ENCODE measurements at places on chromosomes 12 and 14.

- DNase-seq, result no peak
Observed at GRCh38 chr14:32010604-32011125, 66.4 kb upstream of the ARHGAP5 start.

GRCh38 chr14:47526591-47527244 lies 148.7 kb downstream of the MDGA2 start:
- no peak for DNase-seq

- DNase-seq, result peak; percentile 92
Observed at GRCh38 chr14:104826189-104826860, 25.4 kb downstream of the ZBTB42 start.

DNA sequence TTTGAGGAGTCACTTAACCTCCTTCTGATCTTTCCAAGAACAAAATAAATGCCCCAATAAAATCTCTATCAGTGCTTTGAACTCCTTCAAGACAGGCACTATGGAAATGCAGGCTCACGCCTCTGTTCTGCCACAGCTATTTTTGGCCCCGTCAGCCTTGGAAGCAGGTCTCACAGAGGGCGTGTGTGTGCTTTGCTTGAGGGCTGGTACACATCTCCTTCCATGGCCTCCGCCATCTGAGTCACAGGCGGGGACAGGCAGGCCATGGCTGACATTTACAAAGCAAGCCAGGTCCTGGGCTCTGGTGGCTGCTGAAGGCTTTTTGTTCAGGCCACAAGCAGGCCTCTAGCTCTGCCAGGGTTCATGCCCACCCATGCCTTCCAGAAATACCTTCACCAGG lies 16.0 kb downstream of the PRIMA1 start:
- no peak for DNase-seq

DNA sequence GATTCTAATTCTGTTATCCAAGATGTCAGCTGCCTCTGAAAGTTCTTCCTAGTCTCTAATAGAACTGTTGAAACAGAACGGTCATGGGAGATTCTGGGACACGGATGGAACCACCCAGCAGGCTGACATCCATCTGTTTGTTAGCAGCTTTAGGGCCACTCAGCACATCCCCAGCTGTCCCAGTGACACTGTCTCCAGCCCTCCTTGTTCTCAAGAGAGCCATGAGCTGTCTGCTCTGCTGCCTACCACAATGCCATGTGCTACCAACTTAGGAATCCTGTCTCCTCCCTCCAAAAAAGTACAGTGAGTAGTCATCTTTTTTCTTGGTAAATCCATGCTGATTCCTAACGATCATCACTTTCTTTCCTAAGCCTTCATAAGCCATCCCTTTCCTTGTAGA lies 130.5 kb downstream of the ZFP36L1 start:
- no peak for DNase-seq

DNA sequence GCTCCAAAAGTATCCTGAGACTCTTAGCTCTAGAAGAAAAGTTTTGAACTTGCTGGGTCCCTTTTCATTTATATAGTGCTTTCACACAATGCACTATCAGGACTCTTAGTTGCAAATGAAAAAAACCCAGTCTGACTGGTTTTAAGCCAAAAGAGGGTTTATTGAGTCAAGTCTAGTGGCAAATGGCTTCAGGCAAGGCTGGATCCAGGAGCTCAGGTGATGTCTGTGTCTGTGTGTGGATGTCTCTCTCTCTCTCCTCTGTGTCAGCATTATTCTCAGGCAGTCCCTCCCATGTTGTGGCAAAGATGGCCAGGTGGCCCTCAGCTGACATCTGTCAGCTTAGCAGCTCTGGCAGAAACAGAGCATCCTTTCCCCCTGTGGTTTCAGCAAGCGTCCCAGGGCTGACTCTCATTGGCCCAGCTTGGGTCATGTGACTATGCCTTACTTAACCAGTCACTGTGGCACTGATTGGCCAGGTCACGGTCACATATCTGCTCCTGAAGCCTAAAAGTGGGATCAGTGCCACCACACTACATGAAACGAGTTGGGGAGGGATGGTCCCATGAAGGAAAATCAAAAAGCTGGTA lies 6.2 kb downstream of the TMEM120B start:
- DNase-seq, result no peak

DNA sequence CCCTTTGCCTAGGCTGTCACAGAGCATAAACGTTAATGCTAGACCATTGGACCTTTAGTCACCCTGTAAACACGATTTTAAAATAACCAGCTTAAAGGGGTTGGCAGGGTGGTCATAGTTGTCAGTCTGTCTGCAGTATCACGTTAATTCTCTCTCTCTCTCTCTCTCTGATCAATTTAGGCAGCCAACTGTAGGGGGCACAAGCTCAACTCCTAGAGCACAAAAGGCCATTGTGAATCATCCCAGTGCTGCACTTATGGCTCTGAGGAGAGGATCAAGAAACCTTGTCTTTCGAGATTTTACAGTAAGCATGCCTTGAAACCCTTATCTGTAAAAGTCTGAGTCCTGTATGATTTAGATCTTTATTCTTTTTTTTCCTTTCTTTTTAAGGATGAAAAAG lies 97.1 kb downstream of the SCAF11 start:
- DNase-seq, result no peak

DNA sequence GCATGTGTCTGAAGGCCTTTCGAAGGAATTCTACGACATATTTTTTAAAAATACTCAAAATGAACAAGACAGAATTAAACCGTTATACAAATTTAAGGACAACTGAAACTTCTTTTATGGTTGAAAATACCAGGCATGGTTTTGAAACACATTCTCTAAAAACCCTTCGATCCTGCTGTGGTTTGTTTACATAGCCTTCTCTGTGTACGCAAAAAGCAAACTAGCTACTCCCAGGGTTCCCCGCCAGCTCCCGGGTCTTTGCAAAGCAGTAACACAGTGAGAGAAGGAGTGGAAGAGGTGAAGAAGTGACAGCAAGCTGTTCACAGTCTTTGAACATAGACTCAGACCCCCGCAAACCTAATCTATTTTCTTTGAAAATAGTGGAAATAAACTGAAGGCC lies 2.2 kb upstream of the TC2N start:
- no peak for DNase-seq

DNA sequence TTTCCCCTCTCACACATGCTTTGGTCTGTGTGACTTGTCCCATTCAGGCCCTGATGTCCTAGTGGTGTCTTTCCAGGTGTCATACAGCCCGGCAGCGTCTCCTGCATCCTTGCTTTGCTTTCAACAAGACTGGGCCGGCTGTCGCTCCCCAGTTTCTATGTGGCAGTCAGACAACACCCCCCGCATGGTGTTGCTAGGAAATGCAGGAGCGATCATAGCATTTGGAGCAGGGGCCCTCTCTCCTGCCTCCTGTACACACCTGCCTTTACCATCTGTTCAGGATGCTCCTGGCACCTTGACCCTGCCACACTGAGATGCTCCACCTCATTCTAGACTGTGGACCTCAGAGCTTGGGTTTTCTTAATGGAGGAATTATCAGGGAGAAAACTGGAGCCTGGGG lies 29.5 kb downstream of the CACNA1C start:
- no peak for DNase-seq

DNA sequence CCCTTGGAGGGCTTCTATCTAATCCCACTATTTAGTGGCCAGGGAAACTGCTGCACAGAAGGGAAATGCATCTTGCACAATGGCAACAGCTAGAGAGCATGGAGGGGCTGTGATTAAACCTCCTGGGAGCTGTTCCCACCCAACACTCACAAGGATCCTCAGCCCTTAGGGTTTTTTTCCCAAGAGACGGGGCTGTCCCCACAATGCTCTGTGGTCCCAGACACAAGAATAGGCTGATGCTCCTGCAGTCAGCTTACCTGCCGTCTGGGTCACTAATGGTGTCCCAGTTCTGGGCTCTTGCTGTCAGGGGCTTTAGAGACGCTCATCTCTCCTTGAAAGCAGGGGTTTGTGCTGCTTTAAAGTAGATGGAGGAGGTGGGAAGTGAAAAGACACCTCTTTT lies 4.6 kb downstream of the SERPINA1 start:
- no peak for DNase-seq

GRCh38 chr14:55279384-55279783 lies 8.2 kb downstream of the FBXO34 start:
- no peak for DNase-seq

- no peak for DNase-seq
Observed at GRCh38 chr14:49287004-49287403, 299.2 kb downstream of the RPS29 start.

DNA sequence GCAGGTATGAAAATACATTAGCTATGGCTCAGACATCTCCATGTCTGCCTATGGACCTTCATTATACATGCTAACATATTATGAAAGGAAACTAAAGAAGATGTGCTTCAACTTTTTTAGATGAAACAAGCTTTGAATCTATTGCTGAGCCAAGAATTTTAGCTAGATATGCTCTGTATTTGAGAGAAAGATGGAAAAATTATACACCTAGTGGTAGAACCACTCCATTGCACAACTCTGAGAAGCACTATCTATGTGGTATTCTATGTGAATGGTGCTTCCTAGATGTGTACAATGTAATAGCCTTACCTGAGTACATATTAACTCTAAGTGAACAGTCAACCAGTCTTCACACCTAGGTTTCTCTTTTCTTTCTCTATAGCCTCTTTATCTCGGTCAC lies 17.3 kb downstream of the EPYC start:
- no peak for DNase-seq

DNA sequence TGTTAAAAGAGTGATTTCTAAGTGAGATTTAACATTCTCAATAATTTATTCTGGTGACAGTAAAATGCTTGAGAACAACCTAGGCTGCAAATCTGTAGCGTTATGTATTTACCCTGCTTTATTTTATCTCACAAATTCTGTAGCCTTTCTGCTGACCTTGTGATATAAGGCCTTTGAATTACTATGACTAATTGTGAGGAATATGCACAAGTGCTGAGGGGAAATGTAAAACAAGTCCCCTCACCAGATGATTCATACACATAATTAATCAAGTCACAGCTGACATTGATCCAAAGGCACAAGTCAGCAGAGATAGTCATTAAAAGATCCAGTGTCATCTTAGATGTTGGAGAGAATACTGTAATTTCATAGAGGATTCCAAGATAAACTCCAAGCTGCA lies 992.7 kb upstream of the USP15 start:
- DNase-seq, result no peak

GRCh38 chr12:53631721-53632120 lies 5.5 kb upstream of the ATF7 start:
- DNase-seq, result no peak

DNA sequence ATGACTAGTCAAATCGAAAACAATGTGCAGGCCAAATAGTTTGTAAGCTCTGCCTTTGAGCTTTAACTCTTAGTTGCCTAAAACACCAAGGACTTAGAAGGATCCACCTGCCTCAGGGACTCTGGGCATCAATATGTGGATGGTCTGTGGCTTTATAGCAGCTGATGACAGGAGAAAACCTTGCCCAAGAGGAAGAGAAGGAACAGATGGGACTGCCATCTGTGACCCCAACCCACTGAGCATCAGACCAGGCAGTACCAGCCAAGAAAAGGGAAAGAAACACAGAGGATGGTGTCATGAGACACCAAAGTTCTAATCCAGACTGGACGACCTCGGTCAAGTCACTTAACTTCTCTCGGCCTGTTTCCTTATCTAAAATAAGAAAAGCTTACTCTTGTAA lies 12.7 kb downstream of the TGFB3 start:
- DNase-seq, result no peak

- no peak for DNase-seq
Observed at GRCh38 chr14:54354096-54354495, 42.7 kb upstream of the CDKN3 start.

- no peak for DNase-seq
Observed at GRCh38 chr14:96625426-96625985, 123.3 kb downstream of the PAPOLA start.

- DNase-seq, result no peak
Observed at GRCh38 chr12:107415834-107416233, 269.8 kb upstream of the PWP1 start.

DNA sequence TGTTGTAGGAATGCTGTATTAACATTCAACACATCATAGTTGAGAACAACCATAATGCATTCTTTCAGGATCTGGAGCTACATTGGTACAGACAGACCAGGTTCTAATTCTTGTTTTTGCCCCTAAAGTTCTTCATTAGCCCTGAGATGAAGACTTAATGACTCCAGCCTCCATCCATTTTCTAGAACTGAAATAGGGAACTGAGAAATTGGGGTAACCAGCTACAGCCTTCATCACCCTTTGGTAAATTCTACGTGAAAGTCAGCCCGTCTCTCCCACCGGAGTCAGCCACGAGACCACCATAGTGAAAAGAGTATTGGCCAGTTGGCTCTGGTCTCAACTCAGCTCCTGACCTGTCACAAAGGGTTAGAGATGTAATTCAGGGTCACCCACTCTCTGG lies 164.0 kb downstream of the NUAK1 start:
- no peak for DNase-seq

- DNase-seq, result no peak
Observed at GRCh38 chr14:105072381-105072861, 7.2 kb upstream of the GPR132 start.

DNA sequence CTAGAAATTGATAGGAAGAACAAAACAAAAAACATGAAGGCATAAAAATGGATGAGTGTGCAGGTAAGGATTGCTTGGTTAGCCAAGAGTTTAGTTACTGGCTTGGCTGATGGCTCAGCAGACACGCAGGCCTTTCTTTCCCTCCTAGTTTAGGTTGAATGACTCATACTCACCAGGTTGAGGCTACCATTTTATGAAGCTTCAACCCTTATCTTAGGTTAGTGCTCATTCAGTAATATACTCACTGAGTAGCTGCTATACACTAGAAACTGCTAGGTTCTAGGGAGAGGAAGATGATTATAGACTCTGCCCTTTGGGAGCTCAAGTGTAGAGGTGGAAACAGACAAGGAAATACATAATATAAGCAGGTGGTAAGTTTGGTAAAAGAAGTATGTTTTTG lies 6.0 kb downstream of the P3H3 start:
- DNase-seq, result no peak

DNA sequence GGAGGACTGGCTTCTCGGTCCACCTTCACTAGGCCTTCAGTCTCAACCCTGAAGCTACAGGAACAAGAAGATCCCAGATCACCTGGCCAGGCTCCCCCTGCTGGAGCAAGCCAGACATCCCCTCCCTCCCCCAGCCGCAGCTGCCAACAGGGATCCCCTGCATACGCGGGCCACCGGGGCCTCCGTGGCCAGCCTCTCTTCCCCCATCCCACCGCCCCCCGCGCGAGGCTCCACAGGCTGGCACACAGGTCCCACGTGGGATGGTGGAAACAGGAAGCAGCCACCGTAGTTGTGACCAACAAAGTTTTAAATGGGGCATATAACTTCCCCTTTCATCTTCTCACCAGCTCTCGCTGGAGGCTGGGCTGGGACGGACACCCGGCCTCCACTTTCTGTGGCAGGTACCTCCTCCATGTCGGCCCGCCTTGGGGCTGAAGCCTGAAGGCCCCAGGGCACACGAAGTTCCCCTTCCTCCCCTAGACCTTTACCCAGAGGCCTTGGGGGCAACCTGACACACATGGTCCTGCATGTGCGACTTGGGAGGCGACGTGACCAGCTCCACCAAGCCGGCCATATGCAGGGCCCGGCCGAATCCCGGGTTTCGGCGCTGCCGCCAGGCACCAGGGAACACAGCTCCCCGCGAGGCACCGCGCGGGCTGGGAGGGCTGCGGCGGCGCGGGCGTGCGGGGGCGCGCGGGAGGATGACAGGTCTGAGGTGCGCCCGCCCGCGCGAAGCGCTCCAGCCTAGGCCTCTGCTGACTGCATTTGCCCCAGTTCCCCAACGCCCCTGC lies 44.4 kb upstream of the PNMA1 start:
- DNase-seq, result no peak
